ENCODE measurements at places on chromosomes 12 and 14.

DNA sequence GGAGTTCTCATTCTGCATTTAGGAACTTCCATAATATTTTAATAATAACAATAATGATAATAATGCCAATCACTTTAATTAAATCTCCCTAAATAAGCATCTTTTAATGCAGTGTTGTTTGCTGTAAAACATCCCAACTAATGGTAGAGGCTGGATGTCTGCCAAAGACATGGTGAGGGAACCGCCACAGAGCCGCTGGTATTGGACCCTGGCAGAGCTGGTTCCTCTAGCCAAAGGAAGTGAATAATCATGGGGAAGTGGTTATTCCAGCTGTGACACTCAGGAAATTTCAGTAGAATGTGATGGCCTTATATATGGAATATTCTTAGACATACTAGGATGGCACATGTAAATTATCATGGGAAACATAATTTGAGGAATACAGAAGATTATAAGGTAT, 483.3 kb downstream of the ZFP36L1 start:
- no peak for DNase-seq

DNA sequence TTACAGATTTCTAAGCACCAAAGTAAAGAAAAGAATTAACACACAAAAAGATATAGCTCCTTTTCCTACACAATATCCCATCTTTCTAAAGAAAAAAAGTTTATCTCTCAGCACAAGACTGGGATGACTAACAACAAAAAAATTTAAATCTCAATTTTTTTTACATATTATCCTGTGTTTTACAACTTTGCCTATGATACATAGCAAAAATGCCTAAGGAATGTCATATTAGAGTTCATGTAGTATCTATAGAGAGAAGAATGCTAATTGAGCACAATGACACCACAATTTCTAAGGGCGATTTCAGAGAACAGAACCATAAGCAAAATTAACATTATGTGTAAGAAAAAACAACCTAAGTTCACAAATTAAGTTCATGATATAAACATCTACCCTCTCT, 16.3 kb downstream of the C2CD5 start:
- no peak for DNase-seq

DNA sequence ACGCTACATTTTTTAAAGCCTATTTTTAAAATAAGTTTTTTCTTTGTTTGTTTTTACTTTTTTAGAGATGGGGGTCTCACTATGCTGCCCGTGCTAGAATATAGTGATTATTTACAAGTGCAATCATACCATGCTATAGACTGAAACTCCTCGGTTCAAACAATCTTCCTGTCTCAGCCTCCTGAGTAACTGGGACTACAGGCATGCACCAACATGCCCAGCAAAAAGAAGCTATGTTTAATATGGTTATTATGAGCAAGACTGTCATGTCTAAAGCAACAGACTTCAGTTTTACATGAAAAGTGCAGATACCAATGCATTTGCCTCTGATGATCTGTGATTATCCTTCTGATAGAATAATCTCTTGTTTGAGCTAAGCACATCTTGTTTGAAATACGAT, 45.6 kb upstream of the SGPP1 start:
- no peak for DNase-seq

DNA sequence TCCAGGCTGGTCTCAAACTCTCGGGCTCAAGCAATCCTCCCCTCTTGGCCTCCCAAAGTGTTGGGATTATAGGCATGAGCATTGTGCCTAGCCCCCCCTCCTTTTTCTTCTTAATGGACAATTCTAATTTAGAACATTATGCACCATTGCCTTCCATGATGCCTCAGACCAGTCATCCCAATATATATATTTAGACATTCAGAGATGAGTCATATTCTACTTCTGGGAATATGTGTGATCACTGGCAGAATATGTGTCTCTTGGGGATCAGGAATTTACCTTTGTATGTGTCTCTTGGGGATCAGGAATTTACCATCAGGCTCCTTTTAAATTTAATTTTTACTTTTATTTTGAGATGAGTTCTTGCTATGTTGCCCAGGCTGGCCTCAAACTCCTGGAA, 7.5 kb upstream of the CCDC177 start:
- no peak for DNase-seq

DNA sequence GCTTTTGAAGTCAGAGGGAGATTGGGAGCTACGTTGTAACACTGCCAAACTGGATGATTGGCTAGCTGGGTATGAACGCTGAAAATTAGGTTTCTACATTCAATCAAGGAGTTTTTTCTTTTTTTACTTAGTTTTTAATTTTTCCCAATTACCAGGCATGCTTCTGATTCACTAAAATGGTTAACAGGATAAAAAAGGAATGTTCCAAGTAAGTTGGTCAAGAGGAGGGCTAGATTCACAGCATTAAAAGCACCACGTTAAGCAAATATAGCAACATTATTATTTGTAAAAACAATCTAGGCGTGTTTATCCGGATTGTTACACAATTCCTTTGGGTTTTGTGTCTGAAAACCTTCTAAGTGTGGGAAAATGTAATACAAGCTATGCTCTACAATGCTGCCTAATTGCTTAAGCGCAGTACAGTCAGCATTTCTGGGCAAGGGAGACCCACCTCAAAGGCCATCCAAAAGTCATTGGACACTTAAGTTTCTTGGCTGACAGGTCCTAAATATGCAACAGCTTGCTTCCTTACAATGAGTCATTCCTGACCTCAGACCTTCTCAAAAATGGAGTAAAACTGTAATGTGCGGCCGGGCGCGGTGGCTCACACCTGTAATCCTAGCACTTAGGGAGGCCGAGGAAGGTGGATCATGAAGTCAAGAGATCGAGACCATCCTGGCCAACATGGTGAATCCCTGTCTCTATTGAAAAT, 1.2 kb downstream of the RPLP0 start:
- no peak for DNase-seq

GRCh38 chr12:122980183-122981035, at the start of gene ARL6IP4:
Gene ARL6IP4 (plus strand): TSS chr12:122980681. CDS start chr12:122981140, 459 bp downstream.
- no peak for DNase-seq

DNA sequence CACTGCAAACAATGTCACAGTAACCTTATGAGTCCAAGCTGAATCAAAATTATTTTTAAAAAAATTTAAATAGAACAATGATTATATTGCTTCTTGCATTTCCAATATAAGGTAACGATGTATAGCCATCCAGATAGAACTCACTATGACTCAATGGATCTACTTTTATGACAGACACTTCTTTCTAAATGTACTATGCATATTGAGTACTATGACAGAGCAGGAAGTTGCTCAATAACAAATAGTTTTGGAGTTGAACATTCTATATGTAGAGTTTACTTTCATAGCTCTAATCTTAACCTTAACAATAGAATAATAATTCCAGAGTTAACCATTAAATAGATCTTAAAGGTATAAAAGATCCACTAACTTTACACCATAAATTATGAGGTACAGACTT, 46.7 kb upstream of the ALG10B start:
- no peak for DNase-seq

- DNase-seq, result no peak
Observed at GRCh38 chr12:91763654-91764370, 381.8 kb downstream of the BTG1 start.

DNA sequence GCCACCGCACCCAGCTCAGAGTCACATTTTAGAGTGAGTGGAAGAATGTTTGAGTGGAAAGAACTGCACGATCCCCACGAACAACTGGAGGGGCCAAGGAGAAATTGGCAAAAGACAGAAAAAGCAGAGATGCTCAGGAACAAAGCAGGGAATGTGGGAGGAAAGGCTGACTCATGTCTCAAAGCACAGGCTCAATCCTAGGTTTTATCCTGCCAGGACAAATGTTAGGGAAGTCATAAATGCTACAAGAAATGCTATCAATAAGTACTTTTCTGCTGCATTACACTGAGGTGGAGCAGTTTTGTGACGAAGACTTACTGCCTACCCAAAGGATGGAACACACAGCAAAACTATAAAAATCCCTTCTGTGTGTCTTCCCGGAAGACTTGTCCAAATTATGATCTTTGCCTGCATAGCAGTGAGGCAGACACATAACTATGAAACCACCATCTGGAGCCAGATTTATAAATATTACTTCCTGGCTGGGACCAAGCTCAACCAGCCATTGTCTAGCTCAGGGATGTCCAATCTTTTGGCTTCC, 26.7 kb downstream of the NIN start:
- DNase-seq, result no peak

GRCh38 chr12:95277139-95277538, 59.5 kb downstream of the VEZT start:
- no peak for DNase-seq

DNA sequence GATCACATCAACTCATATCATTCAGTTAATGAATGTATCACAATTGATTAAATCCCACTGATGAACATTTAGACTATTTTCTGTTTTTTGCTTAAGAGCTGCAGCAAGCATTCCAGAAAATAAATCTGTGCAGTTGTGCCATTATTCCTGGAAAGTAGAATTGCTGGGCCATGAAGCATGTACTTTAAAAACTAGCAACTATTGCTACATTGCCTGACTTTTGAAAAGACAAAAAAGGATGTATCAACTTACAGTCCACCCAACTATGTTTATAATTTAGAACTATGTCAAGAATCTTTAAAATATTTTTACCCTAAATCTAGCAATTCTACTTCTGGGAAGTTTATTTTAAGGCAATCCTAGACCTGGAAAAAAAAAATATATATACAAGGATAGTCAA, 33.4 kb upstream of the ERGIC2 start:
- no peak for DNase-seq

GRCh38 chr12:22615963-22616501, 8.9 kb upstream of the ETNK1 start:
- no peak for DNase-seq

GRCh38 chr12:43273467-43273866, 278.5 kb downstream of the ADAMTS20 start:
- no peak for DNase-seq

GRCh38 chr12:130826151-130826801, 12.8 kb downstream of the STX2 start:
- peak; percentile 38 for DNase-seq

- DNase-seq, result peak; percentile 23
Observed at GRCh38 chr14:70027785-70028428, 148.7 kb downstream of the SMOC1 start.

GRCh38 chr14:50928002-50928635, 16.2 kb downstream of the PYGL start:
- DNase-seq, result no peak

DNA sequence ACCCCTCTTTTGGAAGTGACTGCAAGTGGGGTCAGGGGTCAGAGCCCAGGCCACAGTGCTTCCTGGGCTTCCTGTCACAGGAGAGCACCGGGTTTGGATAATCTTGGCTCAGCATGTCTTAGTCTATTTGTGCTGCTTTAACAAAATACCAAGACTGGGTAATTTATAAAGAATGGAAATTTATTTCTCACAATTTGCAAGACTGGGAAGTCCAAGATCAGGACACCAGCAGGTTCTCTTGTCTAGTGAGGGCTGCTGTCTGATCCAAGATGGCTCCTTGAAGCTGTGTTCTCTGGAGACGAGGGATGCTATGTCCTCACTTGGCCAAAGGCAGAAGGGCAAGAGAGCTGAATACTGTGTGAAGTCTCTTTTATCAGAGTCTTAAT, 74.1 kb downstream of the RIN3 start:
- DNase-seq, result no peak

GRCh38 chr12:109088818-109089217, 4.5 kb downstream of the ALKBH2 start:
- no peak for DNase-seq

DNA sequence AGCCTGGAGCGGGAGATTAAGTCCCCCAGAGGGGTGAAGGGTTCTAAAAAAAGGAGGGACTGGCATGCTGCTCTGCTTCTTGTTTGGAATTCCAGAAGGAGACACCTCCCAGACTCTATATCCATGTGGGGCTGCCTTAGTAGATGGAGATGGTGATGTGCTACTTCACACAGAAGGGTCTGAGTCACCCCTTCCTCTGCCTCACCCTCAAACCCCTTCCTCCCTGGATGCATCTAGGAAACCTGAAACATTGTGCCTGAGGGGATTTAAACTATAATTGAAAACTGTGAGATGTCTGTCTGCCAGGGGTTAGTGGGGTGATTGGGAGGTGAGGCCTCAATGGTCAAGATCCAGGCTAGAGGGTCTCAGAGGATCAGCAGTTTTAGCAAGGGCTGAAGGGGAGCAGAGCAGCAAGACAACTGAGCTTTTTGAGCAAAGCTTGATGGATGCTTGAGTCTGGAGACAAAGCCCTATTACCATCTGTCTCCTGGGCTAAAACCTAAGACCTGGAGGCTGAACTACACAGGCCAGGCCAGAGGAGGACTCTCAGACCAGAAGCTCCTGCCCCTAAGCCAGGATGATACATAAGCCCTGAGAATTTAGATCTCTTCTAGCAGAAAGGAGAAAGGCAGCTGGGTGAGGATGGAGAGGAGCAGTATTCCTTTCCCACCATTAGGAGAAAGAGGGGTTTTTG, 314.7 kb upstream of the ATP2B1 start:
- no peak for DNase-seq

GRCh38 chr14:106776395-106776983, 1250.1 kb downstream of the TMEM121 start:
- DNase-seq, result no peak

DNA sequence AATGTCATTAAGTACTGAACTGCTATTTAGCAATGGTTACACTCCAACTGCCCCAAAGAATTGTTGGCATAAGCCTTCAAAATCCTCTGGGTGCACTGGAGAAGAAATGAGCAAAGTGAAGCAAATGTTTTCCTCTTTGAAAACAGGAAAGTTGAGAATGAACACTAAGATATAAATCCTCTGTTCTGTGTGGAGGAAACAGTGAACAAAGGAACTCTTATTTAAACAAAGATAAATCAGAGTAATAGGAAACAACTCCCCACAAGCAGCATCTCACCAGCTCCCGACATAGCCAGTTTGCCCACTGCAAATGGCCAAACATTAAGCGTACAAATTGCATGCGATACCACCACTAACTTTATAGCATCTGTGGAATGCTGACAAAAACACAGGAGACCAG, 54.0 kb downstream of the BCAT1 start:
- no peak for DNase-seq

DNA sequence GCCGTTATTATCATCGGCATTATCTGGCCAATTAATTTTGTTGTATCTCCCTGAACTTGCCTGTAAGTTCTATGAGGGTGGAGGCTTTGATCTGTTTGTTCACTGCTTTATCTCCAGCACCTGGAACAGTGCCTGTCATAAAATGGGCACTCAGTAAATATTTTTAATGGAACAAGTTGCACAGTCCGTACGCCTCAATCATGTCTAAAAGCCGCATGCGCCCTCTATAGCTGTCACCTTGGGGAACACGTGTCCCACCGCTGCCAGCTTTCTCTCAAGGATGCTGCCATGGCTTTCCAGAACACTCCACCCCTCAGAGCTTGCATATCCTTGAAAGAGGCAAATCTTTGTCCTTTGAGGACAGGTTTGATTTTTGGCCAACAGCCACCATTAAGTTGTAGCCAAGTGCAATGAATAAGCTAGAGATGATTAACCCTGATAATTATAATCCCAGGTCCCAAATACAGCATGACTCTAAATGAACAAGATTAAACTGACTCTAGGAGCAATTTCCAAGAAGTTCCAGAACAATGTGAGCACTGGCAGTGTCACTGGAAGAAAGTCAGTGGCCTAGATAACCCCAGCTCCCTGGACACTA, 55.1 kb downstream of the ERH start:
- DNase-seq, result no peak

GRCh38 chr12:104371043-104371870, 67.7 kb downstream of the EID3 start:
- no peak for DNase-seq

- DNase-seq, result no peak
Observed at GRCh38 chr14:63371033-63371432, 52.3 kb upstream of the GPHB5 start.

- no peak for DNase-seq
Observed at GRCh38 chr14:76954394-76955190, 73.9 kb downstream of the IRF2BPL start.

GRCh38 chr12:113248842-113249435, 27.7 kb downstream of the TPCN1 start:
- no peak for DNase-seq

GRCh38 chr12:104741497-104742367, 216.4 kb downstream of the SLC41A2 start:
- DNase-seq, result no peak
